ENCODE measurements at places on chromosomes 7 and 10.

GRCh38 chr10:77983384-77984341 lies 45.7 kb downstream of the POLR3A start:
- peak; percentile 67 for DNase-seq

DNA sequence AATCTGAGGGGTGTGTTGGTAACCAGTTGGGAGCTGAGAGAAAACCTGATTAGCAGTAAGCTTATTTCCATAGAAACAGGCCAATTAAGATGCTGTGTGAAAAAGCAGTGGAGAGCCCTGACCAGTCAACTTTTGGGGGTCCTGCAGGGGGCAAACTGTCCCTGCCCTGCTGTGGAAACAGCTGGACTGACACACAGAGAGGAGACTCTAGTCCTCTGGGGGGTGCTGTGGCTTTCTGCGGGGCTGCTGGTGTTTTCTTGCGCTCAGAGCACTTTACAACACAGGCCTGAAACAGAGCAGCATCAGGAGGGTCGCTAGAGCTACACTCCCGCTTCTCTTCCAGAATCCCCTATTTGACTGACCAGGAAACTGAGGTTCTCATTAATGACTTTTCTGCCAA lies 546.9 kb upstream of the GALNT17 start:
- DNase-seq, result no peak

DNA sequence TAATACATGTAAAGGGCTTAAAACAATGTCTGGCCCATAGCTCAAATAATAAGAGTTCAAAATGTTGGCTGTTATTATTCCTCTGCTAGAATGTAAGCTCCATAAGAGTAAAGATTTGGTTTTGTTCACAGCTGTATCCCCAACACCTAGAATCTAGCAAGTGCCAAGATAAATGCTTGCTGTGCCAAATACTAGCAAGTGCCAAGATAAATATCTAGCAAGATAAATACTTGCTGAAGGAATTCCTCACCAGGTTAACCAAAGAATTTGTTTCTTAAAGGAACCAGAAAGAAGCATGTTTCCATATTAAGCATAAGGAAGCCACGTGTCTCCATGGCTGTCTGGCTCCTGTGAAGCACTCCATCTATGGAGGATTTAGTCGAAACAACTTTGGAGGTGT lies 235.2 kb upstream of the SP4 start:
- no peak for DNase-seq

DNA sequence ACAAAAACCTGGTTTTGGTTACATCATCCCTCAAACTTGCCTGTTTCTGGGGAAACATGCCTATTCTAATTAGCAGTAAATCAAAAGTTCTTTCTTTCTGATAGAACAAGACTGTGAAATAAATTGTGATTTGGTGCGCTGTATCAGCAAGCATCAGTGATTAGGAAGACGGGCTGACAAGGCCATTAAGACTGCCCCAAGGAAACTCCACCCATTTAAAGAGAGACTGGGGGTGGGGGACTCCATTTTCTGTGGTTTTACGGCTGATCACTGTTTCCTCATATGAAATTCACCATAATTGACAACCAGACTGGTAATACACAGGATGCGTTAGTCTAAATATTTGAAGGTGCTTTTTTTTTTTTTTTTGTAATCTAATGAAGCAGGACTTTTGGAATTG lies 68.7 kb downstream of the MBL2 start:
- no peak for DNase-seq

GRCh38 chr7:92994901-92995300 lies 122.9 kb downstream of the SAMD9 start:
- no peak for DNase-seq

GRCh38 chr10:66349726-66350125 lies 576.1 kb upstream of the LRRTM3 start:
- DNase-seq, result no peak

DNA sequence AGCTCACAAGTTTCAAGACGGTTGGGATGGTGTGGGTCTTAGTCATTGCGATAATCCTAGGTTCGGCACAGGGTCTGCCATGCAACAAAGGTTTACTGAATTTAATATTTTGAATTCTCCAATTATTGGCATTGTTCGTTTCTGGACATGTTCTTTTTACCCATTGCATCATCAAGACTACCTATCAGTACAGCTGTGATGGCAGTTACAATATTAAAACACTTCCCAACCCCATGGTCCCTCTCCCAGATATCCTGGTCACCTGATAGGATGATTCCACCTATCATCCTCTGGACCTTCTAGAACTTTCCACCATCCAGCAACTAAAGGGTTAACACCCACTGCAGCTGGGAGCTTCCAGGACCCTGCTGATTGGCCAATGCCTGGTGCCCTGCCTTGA lies 377.8 kb upstream of the PRKCQ start:
- DNase-seq, result no peak
